Activated CD8-positive, alpha-beta T cell treated with anti-CD3 and anti-CD28 coated beads, Interleukin-2, amount 10 ng/mL, durations not matched to agents 7 days and 5 days (primary cell): ENCODE measurements at places on chromosomes 6 and 20. TPM values are rescaled to one million over a fixed set of nuclear protein-coding genes. Genes with fewer than 3 reads are reported as not detected.

The IYD gene
- total RNA-seq: not detected

DNA sequence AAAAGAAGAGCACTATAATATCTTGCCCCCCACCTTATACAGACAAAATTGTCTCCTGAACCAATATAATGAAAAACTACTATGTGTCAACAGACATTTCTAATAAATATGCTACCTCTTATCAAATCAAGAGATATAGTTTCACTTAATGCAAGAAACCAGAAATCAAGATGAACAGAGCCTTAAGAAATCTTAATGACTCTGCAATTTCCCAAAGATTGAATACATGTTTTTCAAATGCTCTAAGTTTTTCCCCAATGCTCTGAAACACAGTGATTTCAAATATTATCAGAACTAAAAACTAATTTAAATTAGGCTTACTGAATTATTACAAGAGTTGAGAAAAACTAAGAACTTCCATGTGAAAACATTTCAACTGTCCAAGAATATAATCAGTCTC is 13.3 kb downstream of the SUPT3H start:
- H3K36me3 ChIP-seq: peaks cover 5% of the 10 kb centered on the region
- no peak overlapping the region for H3K27ac ChIP-seq
- no peak for DNase-seq

The RSPO4 gene
- not detected for total RNA-seq

- H3K4me1 ChIP-seq: peaks cover 4% of the 10 kb centered on the region
- no peak overlapping the region for H3K27ac ChIP-seq
- H3K27me3 ChIP-seq: no peaks in the 10 kb centered on the region
- H3K4me3 ChIP-seq: no peak overlapping the region
Observed at GRCh38 chr6:130838951-130839350, 11.7 kb downstream of the SMLR1 start.

The ULBP3 gene
- total RNA-seq: 2.9 TPM

- no peak overlapping the region for H3K27ac ChIP-seq
- H3K36me3 ChIP-seq: no peaks in the 10 kb centered on the region
- no peaks in the 10 kb centered on the region for H3K27me3 ChIP-seq
- no peak for DNase-seq
- no peak overlapping the region for H3K4me3 ChIP-seq
Observed at GRCh38 chr20:57114290-57115005, 152.0 kb downstream of the BMP7 start.

DNA sequence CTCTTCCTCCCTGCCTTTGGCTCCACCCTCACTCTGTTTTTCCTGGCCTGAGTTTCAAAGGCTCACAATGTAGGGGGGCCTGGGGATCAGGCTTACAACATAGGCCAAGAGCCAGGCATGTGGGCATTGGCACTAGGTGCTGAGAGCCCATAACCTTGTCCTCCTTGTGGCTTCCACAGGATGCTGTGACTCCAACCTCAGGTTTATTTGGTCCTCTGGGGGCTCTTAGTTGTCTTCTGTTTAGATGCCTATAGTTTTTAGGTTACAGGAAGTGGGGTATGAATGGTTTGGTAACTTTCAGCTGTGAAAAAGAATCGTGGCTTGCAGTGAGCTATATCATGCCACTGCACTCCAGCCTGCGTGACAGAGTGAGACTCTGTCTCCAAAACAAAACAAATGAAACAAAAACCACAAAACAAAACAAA is 25.6 kb downstream of the MMP24 start:
- H3K4me3 ChIP-seq: peak overlapping the region; percentile 63
- DNase-seq: peak; percentile 74
- H3K36me3 ChIP-seq: peaks cover 11% of the 10 kb centered on the region
- H3K27ac ChIP-seq: peak overlapping the region; percentile 99
- H3K4me1 ChIP-seq: peaks cover 31% of the 10 kb centered on the region
- H3K27me3 ChIP-seq: no peaks in the 10 kb centered on the region

GRCh38 chr6:33975661-33976436 is 170.0 kb downstream of the GRM4 start:
- no peaks in the 10 kb centered on the region for H3K4me1 ChIP-seq
- no peak overlapping the region for H3K4me3 ChIP-seq
- H3K36me3 ChIP-seq: no peaks in the 10 kb centered on the region
- peaks cover 45% of the 10 kb centered on the region for H3K27me3 ChIP-seq
- DNase-seq: no peak

DNA sequence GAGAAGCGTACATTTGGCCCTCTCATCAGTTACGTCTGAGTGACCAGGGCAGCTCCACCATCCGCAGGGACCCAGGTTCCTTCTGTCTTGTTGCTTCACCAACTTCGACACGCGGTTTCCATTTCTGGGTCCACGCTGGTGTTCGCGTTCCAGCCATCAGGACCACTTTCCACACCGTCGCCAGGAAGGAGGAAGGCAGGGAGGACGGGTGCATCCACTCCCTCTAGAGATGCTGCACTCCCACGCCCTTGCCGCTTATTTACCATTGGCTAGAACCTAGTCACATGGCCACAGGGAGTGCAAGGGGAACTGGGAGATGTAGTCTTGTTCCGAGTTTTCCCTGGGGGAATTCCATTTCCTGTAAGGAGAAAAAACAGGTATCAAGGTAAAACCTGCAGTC is 33.2 kb upstream of the SNX9 start:
- H3K4me3 ChIP-seq: no peak overlapping the region
- DNase-seq: no peak

The NSFL1C gene
- total RNA-seq: 60.5 TPM

The PNLDC1 gene
- 0.79 TPM for total RNA-seq

The MYO6 gene
- total RNA-seq: 0.42 TPM

GRCh38 chr6:106630366-106630765 is 988 bp downstream of the QRSL1 start:
- H3K27me3 ChIP-seq: no peaks in the 10 kb centered on the region
- peak overlapping the region; percentile 95 for H3K27ac ChIP-seq
- peaks cover 5% of the 10 kb centered on the region for H3K36me3 ChIP-seq
- peaks cover 34% of the 10 kb centered on the region for H3K4me1 ChIP-seq
- H3K4me3 ChIP-seq: peak overlapping the region; percentile 91

DNA sequence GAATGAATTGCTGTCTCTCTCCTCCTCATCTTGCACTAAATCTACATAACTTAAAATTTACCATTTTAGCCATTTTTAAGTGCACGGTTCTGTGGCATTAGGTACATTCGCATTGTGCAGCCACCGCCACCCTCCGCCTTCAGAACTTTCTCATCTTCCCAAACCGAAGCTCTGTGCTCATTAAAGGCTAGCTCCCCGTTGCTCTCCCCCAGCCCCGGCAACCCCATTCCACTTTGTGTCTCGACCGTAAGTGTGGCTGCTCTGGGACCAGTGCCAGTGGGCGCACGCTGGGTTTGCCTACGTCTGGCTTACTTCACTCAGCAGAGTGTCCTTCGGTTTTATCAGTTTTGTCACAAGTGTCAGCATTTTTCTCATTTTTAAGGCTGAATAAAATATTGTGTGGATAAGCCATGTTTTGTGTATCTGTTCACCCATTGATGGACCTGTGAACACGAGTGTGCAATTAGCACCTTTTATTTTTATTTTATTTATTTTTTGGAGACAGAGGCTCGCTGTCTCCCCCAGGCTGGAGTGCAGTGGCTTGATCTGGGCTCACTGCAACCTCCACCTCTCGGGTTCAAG is 16.8 kb downstream of the SLC17A9 start:
- no peak overlapping the region for H3K27ac ChIP-seq
- H3K27me3 ChIP-seq: peaks cover 26% of the 10 kb centered on the region
- no peak for DNase-seq
- peaks cover 11% of the 10 kb centered on the region for H3K4me1 ChIP-seq

DNA sequence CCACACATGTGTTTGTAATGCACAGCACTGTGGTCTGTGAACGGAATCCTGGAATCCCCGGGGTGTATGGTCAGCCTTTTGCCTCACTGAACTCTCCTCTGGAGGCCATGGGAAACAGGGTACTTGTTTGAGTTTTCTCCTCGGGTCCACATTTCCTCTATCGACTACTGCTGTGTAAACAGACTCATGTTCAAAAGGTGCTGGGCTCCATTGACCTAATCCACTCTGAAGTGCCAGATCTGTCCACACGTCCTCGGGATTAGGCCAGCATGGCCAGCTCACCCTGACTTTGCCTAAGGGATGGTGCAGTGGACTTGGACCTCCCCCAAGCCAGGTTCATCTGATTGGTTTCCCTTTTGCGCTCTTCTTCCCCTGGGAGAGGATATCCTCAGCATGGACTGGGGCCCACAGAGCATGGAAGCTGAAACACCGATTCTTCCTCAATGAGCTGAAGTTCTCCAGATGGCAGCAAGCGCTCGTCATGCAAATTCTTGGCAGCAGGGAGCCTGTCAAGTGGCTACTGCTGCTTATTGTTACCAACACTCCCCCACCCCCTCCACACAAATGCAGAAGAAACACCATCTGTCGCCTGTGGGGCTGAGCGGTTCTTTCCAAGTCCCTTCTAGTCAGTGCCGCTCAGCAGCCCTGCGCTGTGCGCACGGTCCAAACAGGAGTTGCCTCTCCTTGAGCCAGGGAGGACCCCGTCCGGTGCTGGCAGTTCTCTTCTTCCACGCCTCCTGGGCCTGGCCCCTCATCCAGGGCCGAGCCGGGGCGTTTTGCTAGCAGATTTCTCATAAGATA is 292.6 kb upstream of the MARCKS start:
- no peak overlapping the region for H3K4me3 ChIP-seq
- no peak overlapping the region for H3K27ac ChIP-seq
- H3K27me3 ChIP-seq: no peaks in the 10 kb centered on the region
- DNase-seq: no peak
- no peaks in the 10 kb centered on the region for H3K36me3 ChIP-seq

- no peak overlapping the region for H3K27ac ChIP-seq
- H3K36me3 ChIP-seq: peaks cover 42% of the 10 kb centered on the region
- no peaks in the 10 kb centered on the region for H3K27me3 ChIP-seq
Observed at GRCh38 chr6:15477746-15478145, 185.1 kb downstream of the DTNBP1 start.

- peaks cover 2% of the 10 kb centered on the region for H3K27me3 ChIP-seq
- peaks cover 16% of the 10 kb centered on the region for H3K36me3 ChIP-seq
- H3K4me1 ChIP-seq: peaks cover 34% of the 10 kb centered on the region
- peak overlapping the region; percentile 100 for H3K4me3 ChIP-seq
Observed at GRCh38 chr6:100881707-100882040, 545 bp upstream of the ASCC3 start.

DNA sequence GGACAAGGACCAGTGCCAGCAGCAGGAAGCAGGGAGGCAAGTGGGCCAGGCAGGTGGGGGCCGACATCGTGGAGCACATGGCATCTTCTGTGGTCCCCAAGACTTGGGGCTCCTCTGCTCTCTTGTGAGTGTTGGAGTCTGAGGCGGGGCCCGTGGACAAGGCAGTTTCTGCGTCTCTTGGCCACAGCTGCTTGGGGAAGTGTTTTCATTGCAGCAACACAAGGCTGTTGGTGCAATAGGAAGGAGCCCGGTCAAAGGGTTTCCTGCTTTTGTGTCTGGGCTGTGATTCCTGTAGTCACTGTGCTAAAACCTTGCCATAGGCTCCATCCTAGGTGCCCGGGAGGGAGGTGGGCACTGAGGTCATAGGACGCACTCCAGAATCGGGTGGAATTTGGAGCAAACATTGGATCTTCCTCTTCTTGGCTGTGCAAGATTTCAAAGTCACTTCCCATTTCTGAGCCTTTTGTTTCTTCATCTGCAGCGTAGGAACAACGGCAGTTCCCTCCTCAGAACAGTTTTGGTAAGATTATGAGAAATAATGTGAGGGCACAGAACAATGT is at the start of gene SIRPB2:
TSS of gene SIRPB2 (minus strand) at position 140 of the 560 bp plus-strand sequence. CDS start at position 79, 61 bp downstream.
- DNase-seq: no peak
- no peak within 1 kb of the TSS for H3K27ac ChIP-seq
- no peaks in the 10 kb centered on the region for H3K36me3 ChIP-seq
- peaks cover 51% of the 10 kb centered on the region for H3K27me3 ChIP-seq
- no peak within 1 kb of the TSS for H3K4me3 ChIP-seq
- H3K4me1 ChIP-seq: peaks cover 27% of the 10 kb centered on the region

- DNase-seq: no peak
- no peak overlapping the region for H3K27ac ChIP-seq
- no peak overlapping the region for H3K4me3 ChIP-seq
- no peaks in the 10 kb centered on the region for H3K36me3 ChIP-seq
Observed at GRCh38 chr20:43238833-43239232, 49.1 kb upstream of the PTPRT start.

DNA sequence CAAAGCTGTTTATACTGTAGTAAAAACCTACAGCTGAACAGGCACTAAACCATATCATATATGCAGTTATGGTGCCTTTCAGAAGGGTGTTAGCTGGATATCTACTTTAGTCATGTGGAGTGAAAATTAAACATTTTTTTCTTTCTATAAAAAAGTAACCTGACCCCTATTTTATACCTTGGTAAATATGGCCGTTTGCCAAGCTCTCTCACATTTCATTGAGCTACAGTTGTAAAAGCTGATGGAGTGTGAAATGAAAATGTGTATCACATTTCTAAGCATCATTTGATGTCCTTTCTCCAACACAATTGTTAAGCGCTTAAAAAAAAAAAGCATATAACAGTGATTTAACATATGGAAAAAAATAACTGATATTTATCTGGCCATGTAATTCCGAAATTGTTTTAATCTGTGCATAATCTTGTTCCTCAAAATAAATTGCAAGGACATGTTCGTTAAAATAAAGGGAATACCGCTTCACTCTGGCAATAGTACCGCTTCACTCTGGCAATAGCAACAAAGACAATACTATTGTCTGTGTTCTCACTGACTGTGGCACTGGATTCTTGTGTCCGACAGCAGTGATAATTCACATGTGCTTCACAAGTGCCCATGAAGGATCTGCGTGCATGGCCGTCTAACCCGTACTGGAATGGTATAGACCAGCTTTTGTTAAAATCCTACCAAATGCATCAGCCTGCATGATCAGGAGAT is 391.8 kb upstream of the SOX4 start:
- peaks cover 7% of the 10 kb centered on the region for H3K4me1 ChIP-seq
- peaks cover 19% of the 10 kb centered on the region for H3K36me3 ChIP-seq
- DNase-seq: no peak
- no peak overlapping the region for H3K4me3 ChIP-seq
- H3K27me3 ChIP-seq: no peaks in the 10 kb centered on the region

DNA sequence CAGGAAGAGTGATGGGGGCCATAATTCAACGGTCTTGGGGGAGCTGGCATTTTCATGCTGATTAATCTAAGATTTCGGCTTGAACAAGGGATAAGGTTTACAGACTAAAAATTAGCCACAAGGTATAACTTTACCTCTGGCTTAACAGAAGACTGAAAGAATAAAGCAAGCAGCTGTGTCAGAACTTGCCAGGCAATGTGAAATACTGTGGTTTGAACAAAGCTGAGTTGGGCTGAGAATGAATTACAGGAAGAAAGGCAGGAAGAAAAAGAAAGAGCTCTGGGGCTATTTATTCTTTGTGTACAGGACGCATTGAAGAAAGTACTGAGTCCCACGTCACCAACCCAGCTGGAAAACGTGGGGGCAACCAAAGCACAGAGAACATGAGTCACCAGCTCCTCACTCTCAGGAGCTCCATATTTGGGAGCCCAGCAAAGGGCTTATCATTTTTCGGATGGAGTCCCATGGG is 121.5 kb upstream of the NEDD9 start:
- peaks cover 49% of the 10 kb centered on the region for H3K4me1 ChIP-seq
- H3K4me3 ChIP-seq: peak overlapping the region; percentile 15
- no peaks in the 10 kb centered on the region for H3K27me3 ChIP-seq
- DNase-seq: peak; percentile 72

DNA sequence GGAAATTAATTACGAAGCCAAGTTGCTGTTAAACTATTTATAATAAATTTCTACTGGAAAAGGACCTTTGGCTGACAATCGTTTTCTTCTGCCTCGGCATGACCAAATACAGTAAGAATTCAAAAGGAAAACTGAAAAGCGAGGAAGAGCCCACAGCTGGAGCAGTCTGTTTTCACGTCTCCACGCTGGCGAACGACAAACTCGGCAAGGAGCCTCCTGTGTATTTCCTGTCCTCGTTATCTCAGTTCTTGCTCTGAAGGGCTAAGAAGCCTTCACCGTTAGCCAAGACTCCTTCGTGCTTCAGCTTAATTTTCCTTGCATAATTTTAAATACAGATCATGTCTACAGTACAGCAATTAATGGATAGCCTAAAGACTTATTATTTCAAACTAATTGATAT is 214.3 kb upstream of the PLCB4 start:
- H3K27me3 ChIP-seq: no peaks in the 10 kb centered on the region
- H3K4me3 ChIP-seq: no peak overlapping the region
- DNase-seq: no peak
- H3K36me3 ChIP-seq: no peaks in the 10 kb centered on the region
- no peaks in the 10 kb centered on the region for H3K4me1 ChIP-seq

The MMP24 gene
- total RNA-seq: not detected
